ENCODE measurements at places on chromosomes 7 and 10.

DNA sequence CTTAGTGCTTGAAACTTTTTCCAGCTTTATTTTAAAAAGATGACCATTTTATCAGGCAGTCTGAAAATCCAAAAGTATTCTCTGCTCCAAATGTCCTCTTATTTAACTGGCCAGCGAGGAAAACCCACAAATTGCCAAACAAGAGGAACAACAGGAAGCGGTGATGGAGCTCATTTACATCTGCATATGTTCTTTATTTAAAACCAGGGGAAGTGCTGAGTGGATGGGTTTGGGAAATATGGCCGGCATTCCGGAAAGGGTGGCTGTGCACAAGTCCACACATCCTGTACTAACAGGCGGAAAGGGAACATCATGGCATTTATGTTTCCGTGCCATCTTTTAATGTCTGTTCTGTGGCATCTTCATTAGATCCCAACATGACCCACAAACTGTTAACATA lies 974.5 kb downstream of the LRMDA start:
- DNase-seq = no peak

DNA sequence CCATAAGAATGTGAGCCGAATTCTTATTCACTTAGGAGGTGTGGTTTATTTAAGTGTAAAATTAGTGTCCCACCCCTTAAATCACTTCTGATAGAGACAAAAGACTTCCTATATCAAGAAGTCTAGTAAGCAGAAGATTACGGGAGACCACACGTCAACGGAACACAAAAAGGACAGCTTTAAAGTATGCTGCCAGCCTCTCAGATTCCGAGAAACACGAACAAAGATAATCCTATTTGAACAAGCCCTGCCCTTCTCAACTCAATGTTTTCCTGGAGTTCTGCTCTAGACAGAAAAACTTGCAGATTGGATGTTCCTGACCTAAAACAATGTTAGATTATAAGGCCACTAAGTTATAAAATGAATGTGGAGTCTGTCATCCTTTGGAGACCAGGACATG lies 4.9 kb upstream of the MCU start:
- DNase-seq = no peak

DNA sequence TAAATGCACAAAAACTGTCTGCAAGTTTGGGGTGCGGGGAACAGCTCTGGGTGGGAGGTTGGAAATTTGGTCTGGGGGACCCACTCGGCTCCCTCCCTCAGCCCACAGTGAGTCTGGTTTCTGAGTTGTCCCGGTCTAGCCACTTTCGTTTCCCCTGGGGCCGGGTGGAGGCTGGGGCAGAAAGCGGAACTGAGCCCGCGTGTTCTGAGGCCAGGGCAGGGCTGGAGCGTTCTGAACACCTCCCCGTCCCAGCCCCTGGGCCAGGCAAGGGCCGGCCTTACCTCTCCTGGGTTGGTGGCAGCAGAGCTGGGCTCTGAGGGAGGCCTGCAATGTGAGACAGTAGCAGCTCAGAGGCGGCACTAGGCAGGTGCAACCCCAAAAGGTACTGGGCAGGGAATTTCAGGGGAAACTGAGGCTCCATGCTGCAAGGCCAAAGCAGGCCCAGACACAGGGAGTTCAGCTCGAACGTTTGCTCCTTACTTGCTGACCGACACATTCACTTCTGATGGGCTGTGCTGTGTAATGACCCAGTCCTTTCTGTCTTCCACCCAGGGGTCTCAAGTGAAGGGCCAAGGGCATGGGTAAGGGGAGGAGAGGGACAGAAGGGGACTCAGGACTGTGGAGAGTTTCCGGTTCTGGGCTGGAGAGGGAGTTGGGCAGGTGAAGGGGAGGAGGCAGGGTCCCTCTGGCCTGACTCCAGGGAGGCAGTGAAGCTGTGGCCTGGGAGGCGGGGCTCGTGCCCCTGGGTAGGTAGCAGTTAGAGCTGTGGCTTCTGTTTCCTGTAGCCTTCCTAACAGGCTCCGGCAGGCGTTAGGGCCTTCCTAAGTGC lies 3.0 kb downstream of the IRF5 start:
- no peak for DNase-seq

- no peak for DNase-seq
These were observed 90.4 kb downstream of the COBL start for GRCh38 chr7:51226063-51226755.

GRCh38 chr10:20114179-20114578 lies 297.9 kb downstream of the PLXDC2 start:
- no peak for DNase-seq

DNA sequence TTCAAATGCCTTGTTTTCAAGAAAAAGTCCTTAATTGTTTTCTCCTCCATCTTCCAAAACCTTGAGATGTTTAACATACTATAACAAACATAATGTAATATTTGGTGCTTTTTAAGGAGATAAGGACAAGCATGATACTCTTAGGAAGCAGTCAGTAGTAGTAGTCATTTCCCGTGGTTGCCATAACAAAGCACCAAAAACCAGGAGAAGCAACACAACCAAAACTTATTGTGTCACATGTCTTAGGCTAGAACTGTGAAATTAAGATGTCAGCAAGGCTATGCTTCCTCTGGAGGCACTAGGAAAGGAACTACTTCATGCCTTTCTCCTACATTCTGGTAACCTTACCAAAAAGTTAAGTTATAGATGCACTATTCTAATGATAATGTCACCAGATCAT lies 106.8 kb downstream of the MBL2 start:
- no peak for DNase-seq

GRCh38 chr10:62394556-62395018 lies 20.4 kb downstream of the ZNF365 start:
- DNase-seq = no peak

DNA sequence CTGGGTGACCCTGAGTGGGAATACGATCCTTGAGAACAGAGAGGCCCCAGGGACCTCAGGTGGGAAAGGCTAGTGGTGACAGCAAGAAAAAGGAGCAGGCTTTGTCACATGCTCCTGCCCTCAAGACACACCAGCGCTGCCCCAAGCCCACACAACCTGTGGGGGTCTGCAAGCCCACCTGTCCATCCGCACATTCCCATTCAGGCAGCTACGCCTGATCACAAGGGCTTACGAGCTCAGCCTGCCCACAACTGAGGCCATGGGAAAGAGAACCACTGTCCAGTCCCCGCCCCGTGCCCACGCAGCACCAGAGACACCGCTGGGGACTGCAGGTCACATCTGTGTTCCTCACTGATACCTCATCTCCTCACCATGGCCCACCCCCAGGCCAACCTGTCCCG lies 26.7 kb downstream of the EBF3 start:
- no peak for DNase-seq

Data from stimulated activated CD4-positive, alpha-beta T cell treated with anti-CD3 and anti-CD28 coated beads, TNF-alpha, amount 100 ng/mL, for 4 hours (primary cell).